ENCODE measurements at places on chromosomes 5 and 9.

DNA sequence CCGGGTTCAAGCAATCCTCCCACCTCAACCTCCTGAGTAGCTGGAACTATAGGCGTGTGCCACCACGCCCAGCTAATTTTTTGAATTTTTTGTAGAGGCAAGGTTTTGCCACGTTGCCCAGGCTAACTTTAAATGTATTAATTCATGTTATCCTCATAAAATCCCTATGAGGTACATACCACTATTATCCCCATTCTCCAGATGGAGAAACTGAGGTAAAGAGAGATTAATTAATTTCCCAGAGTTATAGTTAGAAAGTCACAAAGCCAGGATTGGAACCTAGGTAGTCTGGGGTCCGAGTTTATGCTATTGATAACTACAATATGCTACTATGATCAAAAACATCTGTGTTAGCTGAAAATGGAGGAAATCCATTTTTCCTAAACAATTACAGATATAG lies 31.9 kb upstream of the GOLPH3 start:
- DNase-seq: no peak

DNA sequence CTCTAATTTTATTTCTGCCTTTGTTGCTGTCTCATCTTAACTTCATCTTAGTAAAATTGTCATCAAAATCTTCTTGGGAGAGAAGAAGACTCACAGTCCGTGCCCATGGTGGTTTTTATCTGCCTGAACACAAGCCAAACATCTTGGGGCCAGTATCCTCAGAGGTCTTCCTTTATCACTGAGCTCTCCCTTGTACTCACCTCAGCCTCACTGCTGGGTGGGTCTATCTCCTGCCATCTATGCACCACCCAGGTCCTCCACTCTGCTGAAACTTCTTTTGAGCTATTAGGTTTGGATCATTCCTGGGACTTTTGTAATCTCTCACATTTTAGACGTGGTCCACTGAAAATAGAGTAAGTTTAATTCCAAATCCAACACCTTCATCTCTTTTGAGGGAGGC lies 116.3 kb upstream of the EPB41L4A start:
- DNase-seq: no peak

DNA sequence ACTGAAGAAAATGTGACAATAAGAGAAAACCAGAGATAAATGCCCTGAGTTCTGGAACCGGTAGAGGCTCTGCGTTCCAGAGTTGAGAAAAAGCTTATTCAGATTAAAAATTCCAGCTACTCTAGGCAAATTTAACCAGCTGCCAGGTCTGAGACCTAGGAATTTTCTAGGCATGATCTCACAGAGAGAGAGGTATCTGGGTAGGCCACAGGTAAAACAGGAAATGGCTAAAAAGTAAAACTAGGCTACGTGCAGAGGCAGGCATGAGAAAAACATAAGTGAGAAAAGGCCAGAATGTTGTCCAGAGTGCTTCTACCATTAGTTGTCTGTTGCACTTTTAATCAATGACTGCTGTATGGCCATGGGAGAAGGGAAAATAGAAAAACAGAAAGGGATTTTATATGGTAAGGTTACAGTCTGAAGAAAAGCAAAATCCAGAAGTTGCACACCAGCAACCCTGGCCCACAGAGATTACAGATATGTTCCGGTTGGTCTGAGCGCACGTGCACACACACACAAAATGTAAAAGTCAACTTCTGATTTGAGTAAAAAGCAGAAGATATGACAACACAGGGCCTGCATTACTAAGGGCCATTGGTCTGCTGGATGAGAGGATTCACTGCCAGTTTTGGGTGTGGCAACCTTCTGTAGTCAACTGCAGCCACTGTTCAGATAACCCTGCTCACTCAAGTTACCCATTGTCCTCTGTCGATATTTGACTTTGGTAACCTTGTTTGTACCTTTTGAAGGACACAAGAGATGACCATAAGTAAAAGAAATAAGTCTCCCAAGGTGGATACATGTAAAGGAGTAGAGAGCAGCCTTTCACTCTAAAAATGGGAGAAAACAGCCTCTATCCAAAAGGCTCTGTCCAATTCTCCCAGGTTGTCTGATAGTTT lies 266.0 kb downstream of the DTWD2 start:
- no peak for DNase-seq

DNA sequence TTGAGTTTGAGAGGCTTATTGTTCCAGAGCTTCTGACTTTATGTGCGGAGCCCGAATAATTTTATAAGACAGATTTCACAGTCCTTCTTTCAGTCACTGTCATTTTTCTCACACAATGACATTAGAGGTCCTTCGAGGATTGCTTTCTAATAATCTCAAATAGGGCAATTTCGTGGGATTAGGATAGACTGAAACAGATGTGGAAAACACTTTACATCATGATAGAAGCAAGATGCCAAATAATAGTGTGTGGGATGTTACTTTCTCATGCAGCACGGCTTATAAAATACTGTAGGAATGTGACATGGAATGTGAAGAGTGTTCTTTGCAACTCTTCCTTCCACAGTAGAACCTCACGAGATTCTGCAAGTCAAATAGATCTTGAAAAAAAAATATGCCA lies 451.3 kb downstream of the SEMA5A start:
- no peak for DNase-seq

DNA sequence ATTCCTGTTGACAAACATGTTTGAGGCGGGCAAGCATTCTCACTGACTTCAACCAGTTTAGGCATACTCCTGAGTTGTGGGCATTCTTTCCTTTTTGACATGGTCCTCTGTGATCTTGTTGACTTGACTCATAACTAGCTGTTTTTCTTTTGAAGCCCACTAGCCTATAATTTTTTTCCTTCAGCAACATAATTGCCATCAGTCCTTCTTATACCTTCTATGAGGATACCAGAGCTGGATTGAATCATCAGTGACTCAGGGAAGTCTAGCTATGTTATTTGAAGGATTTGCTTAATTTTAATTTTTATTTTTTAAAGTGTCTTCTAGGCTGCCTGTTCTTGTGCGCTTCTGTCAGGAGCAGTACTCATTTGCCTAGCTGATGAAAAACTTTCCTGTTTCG lies 259.5 kb downstream of the NR3C1 start:
- DNase-seq: no peak

GRCh38 chr5:4191041-4191440 lies 595.4 kb downstream of the IRX1 start:
- DNase-seq: no peak

DNA sequence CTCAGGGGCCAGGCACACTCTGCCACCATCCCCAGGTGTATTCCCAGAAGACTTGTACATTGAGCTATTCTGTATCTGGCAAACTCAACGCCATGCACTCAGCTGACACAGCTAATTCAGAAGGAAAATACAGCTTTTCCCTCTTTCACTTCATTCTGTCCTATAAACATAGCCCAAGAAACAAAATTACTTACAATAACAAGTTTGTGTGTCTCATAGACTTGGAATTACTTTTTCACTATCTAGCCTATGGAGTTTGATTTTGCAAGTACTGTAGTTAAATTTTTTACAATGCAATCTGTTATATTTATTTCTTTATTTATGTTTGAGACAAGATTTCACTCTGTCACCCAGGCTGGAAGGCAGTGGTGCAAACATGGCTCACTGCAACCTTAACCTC lies 125.1 kb upstream of the KLF9 start:
- DNase-seq: no peak

GRCh38 chr9:89886281-89886700 lies 281.5 kb downstream of the GADD45G start:
- DNase-seq: no peak

- peak; percentile 68 for DNase-seq
Measured at GRCh38 chr9:131627648-131628458, 82.5 kb downstream of the PRRT1B start.
